Stomach (tissue), 19 donors: ENCODE measurements at places on chromosomes 1 and 21. TPM values are rescaled to one million over a fixed set of nuclear protein-coding genes. Genes with fewer than 3 reads are reported as not detected.

THEM5 gene
- not detected for total RNA-seq

DNA sequence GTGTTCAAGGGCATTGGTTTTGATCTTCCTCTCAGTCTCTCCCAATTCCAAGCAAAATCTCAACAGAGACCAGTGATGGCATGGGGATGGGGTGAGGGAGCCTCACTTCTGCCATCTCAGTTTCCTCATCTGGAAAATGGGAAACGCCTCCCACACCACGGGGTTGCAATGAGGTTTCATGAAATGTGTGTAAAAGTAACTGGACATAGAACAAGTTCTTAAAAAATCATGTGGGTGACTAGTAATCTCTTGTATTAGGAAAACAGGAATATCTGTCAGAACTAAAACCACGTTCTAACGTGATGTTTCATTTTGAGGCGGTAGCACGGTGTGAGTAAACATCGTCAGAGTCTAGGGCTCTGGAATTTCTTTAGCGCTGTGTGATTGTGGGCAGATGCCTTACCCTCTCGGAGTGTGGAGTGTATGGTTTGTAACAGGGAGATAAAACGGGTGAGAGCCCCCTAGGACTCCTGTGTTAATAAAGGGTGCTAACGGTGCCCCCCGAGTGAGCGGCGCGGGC lies 55.5 kb upstream of the DNAJC6 start:
- no peak for DNase-seq

DNA sequence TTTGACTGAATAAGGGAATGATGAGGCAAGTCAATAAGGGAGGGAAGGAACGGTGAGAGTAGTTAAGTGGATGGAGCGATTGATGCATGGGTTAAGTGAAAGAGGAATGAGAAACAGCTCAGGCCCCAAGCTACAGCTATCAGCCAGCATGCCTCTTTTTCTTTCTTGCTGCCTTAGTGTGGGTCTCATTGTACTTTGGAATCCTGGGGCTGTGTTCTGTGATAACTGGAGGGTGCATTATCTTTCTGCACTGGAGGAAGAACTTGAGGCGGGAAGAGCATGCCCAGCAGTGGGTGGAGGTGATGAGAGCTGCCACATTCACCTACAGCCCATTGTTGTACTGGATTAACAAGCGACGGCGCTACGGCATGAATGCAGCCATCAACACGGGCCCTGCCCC lies 1.0 kb downstream of the TEX38 start:
- no peak for DNase-seq

CNIH3 gene
- total RNA-seq: 0.45 TPM

- DNase-seq: peak; percentile 37
Observed at GRCh38 chr21:46092026-46092764, 5.7 kb upstream of the COL6A2 start.

RXFP4 gene
- total RNA-seq: not detected

DNA sequence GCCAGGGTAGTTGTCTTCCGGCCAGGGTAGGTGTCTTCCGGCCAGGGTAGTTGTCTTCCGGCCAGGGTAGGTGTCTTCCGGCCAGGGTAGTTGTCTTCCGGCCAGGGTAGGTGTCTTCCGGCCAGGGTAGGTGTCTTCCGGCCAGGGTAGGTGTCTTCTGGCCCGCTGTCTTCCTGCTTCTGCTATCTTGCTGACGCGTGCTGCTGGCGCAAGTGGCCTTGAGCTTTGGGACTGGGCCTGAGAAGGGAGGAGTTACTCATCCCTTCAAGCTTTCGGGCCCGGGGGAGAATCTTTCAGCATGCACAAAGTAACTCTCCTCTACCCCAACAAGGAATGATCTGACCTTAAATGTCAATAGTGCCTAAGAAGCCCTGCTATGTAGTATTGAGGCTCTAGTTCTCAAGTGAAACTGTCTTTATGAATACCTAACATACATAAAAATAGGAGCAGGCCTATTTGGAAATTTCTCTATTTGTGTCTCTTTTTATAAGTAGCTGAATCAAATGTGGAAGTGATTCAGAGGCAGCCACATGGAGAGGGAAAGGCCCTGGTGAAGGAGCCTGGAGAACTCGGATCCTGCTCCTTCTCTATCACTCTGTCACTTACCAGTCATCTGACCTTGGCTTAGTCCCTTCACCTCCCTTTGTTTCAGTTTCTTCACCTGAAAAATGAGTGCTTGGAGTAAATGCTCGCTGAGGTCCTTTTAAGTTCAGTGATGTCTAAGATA lies 65.6 kb downstream of the RGL1 start:
- no peak for DNase-seq

DNA sequence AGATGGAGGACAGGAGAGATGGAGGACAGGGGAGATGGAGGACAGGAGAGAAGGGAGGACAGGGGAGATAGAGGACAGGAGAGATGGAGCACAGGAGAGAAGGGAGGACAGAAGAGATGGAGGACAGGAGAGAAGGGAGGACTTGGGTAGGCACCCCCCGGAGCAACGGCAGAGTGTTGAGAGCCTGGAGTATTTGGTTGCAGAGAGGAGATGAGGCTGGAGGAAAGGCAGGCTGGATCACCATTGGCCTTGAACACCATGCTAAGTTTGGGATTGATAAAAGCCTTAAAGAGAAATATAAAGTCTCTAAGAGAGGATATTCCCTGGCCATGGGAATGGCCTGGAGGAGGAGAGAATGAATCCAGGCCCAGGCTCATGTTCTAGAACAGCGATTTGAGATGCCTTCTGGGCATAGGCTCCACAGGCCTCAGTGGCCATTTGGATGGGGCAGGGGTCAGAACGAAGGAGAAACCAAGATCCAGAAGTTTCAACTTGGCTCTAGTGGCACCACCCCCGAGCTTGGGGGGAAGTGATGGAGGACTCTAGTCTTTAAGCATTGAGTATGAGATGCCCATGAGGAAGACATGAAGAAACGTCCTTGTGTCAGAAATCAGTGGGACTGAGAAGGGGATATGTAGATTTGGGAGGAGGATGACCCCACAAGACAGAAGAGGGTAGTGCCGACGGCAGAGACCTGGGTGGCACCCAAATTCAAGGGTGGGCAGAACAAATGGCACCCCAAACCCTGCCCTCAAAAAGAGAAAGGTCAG lies 47.9 kb upstream of the EDN2 start:
- DNase-seq: no peak

VCAM1 gene
- total RNA-seq: 5.8 TPM
